ENCODE measurements at places on chromosomes 2 and 18.

DNA sequence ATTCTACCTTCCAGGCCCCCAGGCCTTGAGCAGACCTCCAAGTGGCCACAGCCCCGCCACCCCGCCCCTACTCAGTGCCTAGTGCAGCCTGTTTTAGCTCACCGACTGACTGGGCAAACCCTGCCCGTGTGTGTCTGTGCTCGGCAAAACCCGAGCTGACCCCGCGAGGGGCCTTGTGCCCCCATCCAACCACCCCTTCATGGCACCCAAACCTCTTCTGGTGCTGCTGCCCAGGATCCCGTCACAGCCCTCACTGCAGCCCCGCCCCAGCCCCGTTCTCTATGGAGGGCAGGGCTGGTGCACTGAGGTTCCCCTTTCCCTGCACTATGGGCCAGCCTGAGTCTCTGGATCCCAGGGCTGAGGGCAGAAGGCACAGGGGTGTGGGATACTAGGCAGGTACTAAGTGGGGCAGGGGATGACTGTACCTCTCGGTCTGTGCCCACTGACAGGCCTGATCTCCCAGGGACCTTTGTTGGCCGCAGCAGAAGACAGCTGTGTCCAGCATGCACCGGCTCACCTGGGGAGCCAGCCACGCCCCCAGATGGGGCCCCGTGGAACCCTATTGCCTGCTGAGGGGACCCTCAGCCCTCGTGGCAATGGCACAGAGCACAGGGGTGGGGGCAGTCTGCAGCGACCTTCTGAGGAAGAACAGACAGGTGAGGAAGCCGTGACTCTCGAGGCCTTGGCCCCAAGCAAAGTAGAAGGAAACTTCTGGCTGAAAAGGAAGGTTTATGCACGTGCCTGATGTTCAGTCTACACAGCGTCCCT is 69.9 kb upstream of the OTOS start:
- no peak for DNase-seq

GRCh38 chr18:52363861-52364260 is 23.9 kb downstream of the DCC start:
- DNase-seq: no peak

DNA sequence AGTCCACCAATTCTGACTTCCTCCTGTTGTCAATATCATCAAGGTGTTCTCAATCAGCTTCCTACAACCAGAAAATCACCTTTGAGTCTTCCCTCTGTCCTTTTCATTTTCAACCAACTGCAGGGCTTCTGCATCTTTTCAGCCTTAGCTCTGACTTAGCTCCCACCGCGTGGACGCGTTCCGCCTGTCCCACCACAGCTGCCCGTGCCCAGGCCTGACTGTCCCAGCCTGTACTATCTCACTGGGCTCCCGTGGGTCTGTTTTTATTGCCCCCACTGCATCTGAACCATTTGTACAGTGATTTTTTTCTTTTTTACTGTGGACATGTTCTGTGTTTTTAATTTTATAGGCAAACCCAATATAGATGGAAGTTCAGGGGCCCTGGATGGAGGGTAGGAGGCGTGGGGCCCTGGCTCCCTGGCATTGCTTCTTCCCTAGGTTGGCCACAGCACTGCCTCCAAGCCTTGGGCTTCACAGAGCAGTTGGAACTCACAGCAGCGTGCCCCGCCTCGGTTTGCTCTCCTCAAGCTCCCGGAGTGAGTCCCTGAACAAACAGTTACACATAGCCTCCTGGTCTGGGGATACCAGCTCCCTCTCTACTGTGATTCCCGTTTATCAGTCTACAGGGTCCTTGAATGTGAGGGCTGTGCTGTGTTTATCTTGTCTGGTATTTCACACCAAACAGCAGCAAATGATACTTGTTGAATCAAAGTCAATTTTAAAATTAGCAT is 280.6 kb upstream of the PXDN start:
- DNase-seq: no peak

GRCh38 chr2:207777124-207777523 is 7.4 kb upstream of the FZD5 start:
- no peak for DNase-seq

GRCh38 chr2:205860885-205861284 is 178.6 kb downstream of the NRP2 start:
- DNase-seq: no peak

- DNase-seq: no peak
Measured at GRCh38 chr2:70822843-70823242, 2.4 kb upstream of the CLEC4F start.

DNA sequence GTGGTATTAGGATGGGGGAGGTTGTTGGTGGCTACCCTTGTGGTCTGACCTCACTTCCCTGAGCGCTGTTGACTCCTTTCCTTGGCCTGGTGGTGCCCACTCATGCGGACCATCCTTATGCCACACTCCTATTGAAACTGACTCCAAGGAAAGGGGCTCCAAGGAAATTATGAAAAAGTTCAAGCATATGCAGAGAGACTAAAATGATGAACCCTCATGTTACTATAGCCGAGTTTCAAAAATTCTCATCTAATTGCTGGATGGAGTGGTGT is 96.2 kb upstream of the STPG4 start:
- no peak for DNase-seq

- DNase-seq: no peak
Measured at GRCh38 chr2:36379710-36380448, 24.3 kb downstream of the CRIM1 start.

- DNase-seq: no peak
Measured at GRCh38 chr18:47118981-47119380, 31.3 kb downstream of the HDHD2 start.

- no peak for DNase-seq
Measured at GRCh38 chr18:49697757-49698524, 115.4 kb downstream of the ACAA2 start.

DNA sequence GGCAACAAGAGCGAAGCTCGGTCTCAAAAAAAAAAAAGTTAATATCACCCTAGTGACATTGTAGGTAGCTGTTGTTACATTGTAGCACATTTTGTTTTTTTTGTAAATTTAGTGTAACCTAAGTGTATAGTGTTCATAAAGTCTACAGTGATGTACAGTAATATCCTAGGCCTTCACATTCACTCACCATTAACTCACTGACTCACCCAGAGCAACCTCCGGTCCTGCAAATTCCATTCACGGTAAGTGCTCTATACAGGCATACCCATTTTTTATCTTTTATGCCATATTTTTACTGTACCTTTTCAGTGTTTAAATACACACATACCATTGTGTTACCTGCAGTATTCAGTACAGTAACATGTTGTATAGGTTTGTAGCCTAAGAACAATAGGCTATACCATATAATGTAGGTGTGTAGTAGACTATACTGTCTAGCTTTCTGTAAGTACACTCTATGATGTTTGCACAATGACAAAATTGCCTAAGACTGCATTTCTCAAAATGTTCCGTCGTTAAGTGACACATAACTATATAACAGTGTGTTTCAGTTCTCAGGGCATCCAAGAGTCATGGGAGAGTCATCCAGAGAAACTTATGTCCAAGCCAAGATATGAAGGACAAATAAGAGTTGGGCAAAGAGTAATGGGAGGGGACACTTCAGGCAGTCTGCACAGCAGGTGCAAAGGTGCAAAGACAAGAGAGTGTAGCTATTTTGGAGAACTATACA is 68.4 kb downstream of the TANK start:
- DNase-seq: no peak

GRCh38 chr18:42068030-42068429 is 113.0 kb downstream of the PIK3C3 start:
- no peak for DNase-seq

DNA sequence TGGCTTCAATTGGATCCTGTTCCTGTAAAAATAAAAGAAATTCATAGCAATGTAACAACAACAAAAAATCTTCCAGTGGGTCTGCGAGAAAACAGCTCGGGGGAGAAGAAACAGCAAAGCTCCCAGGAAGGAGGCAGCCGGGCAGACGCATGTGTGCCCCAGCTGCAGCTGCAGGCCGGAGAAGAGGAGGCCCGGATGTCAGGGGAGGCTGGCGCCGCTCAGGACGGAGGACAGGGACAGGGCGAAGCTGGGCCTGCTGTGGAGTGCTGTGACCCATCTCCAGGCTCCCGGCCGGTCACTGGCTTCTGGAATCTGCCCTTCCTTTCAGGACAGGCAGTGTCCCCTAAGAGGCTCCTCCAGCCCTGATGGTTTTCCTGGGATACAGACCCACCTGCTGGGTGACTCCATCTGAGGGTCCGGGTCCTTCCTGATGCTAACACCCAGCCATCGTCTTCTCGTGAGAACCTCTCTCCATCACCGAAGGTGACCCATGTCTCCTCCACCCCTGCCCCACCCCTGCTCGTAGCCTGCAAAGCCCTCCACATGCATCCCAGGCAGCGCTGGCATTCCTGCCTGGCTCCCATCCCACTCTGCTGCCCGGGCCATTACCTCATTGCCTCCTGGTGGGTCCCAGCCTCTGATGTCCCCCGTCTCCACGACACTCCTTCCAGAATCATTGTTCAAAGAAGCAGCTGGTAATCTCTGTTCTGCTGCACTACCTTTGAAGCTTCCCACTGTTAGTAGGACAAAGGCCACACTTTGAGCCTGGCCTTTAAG is 145.4 kb upstream of the TWIST2 start:
- DNase-seq: no peak

DNA sequence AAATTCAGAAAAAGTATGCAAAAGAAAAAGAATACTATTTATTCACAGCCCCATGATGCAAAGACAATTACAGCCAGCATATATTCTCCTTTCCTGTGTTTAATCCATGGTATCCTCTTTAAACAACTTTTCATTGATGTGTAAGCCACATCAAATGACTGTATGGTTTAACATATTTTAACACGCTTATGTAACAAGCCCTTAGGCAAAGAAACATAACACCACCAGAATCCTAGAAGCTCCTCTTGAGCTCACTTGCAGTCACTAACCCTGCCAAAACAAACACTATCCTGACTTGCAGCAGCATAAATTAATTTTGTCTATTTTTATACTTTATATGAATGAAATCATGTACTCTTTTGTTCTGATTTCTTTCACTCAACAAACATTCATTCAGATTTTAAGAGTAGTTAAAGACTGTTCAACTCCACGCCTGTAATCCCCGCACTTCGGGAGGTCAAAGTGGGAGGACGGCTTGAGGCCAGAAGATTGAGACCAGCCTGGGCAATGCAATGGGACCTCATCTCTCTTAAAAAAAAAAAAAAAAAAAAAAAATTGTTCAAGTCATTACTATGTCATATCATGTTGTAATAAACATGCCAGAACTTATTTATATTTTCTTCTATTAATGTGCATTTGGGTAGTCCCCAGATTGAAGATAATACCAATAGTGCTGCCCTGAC is 226.3 kb downstream of the NBAS start:
- no peak for DNase-seq

- DNase-seq: no peak
Measured at GRCh38 chr2:86082756-86083155, 22.9 kb downstream of the POLR1A start.

DNA sequence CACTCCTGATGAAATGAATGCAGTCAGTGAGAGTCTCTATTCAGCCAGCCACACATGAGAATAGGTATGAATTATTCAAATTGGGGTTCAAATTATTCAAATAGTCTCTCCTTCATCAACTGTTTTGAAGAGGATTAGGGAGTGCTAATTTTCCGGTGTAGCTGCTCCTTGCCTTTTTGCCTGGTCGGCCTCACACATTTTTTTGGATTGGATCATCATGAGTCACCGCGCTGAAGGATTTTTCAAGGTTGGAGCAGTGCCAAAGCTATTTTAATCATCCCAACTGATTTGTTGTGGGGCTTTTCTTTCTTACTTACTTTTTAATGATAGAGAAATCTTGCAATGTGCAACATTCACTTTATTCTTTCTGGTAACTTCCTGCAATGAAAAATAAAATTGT is 2.4 kb upstream of the DTNA start:
- DNase-seq: no peak

DNA sequence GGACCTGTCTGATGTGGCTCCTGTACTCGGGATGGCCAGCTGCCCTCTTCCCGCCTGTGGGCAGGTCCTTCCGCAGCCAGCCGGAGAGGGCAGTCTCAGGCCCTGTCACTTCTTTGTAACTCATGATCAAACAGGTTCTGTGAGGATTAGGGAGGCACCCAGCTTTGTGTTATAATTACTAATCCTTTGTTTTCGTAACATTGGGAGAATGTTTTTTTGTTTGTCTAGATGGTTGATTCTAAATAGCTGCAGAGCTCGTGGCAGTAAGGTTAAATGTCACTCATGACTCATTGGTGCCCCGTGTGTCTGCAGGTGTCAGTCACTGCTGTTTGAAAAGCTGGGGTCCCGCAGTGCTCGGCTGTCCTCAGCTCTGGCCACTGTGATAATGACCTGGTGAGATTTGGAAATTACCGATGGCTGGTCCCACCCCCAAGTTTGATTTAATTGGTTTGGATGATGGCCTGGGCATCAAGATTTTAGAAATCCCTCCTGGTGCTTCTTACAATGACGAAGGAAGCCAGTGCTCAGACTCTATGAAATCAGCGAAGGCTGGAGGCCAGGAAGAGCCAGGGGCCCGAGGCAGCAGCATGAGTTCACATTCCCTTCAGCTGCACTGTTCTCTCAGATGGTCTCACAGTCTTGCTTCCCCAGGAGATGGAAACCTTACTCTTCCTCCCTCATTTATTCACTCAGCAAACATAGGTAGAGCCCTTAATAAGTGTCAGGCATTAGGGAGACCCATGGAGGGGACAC is 172.8 kb downstream of the VAPA start:
- DNase-seq: no peak

DNA sequence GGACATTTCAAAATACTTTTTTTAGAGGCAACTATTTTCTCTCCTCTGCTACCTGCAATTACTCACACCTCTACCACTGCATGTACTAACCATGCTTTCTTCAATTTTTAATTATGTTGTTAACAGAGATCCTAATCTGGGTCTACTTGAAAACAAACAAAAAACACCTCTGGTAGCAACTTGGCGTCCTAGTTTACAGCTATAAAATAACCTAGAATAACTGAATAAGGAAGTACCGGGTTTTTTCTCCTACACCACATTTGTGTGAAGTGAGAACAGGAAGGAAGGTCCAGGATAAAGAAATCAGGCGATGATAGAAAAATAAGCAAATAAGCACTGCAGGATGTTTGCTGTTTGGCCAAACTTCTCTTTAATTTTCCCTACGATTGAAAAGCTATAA is 633.5 kb downstream of the LRP1B start:
- DNase-seq: no peak

DNA sequence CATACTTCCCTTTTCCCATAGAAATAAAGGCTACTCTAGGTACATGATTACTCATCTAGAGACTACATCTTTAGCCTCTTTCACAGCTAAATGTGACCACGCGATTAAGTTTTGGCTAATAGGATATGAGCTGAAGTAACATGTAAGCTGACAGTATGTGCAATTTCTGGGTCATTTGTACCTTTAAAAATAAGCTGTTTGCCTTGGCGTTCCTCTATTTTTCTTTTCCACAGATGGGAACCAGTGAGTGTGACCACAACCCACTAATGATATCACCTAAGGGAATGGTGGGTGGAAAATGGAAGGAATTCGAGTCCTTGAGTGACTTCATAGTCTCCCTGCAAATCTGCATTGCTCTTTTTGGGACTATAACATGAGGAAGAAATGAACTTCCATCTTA is 11.7 kb upstream of the NABP1 start:
- DNase-seq: no peak

Measured in GM12878 (cell line).